ENCODE measurements at places on chromosomes 3 and 15. TPM values are rescaled to one million over a fixed set of nuclear protein-coding genes. Genes with fewer than 3 reads are reported as not detected.

Gene PHLDB2
- 1.9 TPM for total RNA-seq

- no peaks in the 10 kb centered on the region for H3K4me1 ChIP-seq
- peaks cover 26% of the 10 kb centered on the region for H3K27me3 ChIP-seq
- H3K27ac ChIP-seq, result no peak overlapping the region
- no peak overlapping the region for H3K4me3 ChIP-seq
- DNase-seq, result no peak
- H3K36me3 ChIP-seq, result no peaks in the 10 kb centered on the region
These were observed 24.1 kb downstream of the SHC4 start for GRCh38 chr15:48939648-48940047.

DNA sequence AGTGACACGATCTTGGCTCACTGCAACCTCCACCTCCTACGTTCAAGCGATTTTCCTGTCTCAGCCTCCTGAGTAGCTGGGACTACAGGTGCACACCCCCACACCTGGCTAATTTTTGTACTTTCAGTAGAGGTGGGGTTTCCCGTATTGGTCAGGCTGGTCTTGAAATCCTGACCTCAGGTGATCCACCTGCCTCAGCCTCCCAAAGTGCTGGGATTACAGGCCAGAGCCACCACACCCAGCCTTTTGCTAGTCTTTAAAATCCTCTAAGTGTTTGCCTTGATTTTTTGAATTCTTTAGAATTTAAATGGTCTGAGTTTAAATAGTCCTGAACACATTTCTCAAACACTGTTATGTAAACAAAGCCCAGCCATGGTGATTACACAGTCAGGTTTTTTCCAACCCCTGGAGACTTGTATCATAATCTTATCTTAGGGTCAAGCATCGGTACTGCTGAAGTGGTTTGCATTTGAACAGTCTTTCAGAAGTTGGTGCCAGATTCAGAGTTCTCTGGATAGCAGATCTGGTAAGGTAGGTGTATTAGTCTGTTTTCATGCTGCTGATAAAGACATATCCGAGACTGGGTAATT, 28.2 kb upstream of the PIAS1 start:
- no peak overlapping the region for H3K4me3 ChIP-seq
- no peak for DNase-seq
- H3K4me1 ChIP-seq, result no peaks in the 10 kb centered on the region
- H3K36me3 ChIP-seq, result no peaks in the 10 kb centered on the region

DNA sequence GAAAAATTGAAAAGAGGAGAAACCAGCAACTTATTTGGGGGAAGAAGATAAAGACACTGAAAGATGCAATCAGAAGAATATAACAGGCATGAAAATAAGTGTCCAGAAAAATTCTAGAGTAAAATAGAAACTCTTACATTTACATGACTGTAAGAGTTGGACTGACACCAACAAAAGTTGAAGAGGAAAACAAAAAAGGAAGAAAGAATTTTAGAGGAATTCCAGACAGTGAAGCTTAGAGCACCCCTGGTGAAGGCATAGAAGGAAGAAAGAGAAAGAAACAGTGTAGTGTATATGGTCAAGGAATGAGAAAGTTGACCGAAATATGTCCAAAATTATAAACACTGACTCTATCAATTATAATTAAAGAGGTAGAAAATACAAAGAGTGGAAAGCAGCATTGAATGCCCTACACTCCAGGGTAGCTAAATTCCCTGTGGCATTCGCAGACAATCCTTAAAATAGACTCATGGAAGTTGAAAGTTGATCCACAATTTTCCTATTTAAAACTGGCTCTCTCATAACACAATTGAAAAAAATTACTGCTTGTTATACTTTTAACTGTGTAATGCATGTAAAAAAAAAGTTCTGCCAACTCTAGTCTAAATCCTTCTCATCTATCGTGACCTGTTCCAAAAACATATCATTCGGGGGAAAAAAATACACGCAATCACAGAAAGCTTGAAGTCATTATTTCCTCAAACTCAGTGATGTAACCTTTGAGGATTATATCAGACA, 102.6 kb upstream of the ABI3BP start:
- no peaks in the 10 kb centered on the region for H3K4me1 ChIP-seq
- no peak overlapping the region for H3K27ac ChIP-seq
- DNase-seq, result no peak
- H3K36me3 ChIP-seq, result no peaks in the 10 kb centered on the region
- H3K27me3 ChIP-seq, result peaks cover 25% of the 10 kb centered on the region

Gene C3orf33
- total RNA-seq, result 0.72 TPM

Gene SLC9C1
- not detected for total RNA-seq

DNA sequence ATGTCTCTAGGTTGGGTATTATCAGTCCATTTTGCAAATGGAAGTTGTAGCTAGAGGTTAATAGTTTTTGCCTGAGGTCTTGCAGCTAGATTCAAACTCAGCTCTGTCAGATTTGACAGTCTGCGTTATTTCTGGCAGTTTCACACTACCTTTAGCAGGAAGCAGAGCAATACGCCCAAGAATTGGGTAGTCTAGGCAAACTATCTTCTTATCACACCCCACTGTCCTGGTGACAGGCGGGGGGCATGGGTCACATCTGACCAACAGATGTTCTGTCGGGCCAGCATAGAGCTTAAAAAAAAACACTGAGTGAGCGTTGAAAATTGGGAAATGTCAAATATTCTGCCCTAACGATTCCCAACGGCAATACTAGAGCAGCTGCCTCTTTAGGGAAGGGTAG, 5.7 kb downstream of the GPR160 start:
- peaks cover 7% of the 10 kb centered on the region for H3K27me3 ChIP-seq
- H3K27ac ChIP-seq, result no peak overlapping the region
- peaks cover 27% of the 10 kb centered on the region for H3K4me1 ChIP-seq
- no peak overlapping the region for H3K4me3 ChIP-seq
- DNase-seq, result no peak

GRCh38 chr3:46566040-46566641, at the start of gene LRRC2:
LRRC2 (minus strand) TSS chr3:46566302; CDS start chr3:46551591, 14,711 bp downstream.
- peak within 1 kb of the TSS; percentile 66 for H3K4me3 ChIP-seq
- peak within 1 kb of the TSS; percentile 21 for H3K27ac ChIP-seq
- DNase-seq, result peak; percentile 55
- peaks cover 14% of the 10 kb centered on the region for H3K4me1 ChIP-seq
- peaks cover 2% of the 10 kb centered on the region for H3K36me3 ChIP-seq

Gene ACKR4
- total RNA-seq, result 0.10 TPM

DNA sequence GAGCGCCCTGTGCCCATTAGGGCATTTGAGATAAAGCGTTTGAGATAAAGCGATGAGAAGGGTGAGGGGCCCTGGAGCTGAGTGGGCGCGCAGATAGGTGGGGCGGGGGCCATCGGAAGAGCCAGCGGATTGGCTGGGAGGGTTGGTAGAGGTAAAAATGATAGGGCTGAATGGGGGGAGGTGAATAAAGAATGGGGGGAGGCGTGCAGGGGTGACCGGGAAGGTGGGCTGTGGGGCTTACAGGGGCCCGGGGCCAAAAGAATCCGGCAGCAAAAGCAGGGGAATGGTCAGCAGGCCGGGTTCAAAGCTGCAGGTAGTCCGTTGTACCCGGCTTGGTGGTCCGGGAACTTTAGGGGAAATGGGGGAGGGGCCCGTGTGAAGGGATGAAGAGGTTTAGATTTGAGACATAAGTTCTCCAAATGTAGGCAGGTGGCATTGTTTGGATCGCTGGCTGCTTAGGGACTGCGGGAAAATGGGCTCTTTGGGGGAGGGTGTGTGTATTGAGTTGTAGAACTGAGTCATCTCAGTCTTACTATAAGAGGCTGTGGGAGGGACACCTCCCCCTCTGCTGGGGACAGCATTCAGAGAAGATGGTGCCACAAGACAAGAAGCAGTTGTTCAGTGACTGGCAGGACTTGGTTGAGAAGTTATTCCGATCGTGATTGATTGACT, 610 bp downstream of the ARID3B start:
- peak overlapping the region; percentile 87 for H3K4me3 ChIP-seq
- peaks cover 61% of the 10 kb centered on the region for H3K4me1 ChIP-seq
- peak overlapping the region; percentile 89 for H3K27ac ChIP-seq
- H3K27me3 ChIP-seq, result no peaks in the 10 kb centered on the region

Gene UCN2
- not detected for total RNA-seq

- H3K27me3 ChIP-seq, result no peaks in the 10 kb centered on the region
- H3K27ac ChIP-seq, result no peak overlapping the region
- no peak overlapping the region for H3K4me3 ChIP-seq
These were observed 75.9 kb upstream of the UBE2E2 start for GRCh38 chr3:23127196-23127595.
